ENCODE measurements at places on chromosomes 5 and 9.

GRCh38 chr5:168354397-168354796, 63.0 kb downstream of the WWC1 start:
- no peak for DNase-seq

DNA sequence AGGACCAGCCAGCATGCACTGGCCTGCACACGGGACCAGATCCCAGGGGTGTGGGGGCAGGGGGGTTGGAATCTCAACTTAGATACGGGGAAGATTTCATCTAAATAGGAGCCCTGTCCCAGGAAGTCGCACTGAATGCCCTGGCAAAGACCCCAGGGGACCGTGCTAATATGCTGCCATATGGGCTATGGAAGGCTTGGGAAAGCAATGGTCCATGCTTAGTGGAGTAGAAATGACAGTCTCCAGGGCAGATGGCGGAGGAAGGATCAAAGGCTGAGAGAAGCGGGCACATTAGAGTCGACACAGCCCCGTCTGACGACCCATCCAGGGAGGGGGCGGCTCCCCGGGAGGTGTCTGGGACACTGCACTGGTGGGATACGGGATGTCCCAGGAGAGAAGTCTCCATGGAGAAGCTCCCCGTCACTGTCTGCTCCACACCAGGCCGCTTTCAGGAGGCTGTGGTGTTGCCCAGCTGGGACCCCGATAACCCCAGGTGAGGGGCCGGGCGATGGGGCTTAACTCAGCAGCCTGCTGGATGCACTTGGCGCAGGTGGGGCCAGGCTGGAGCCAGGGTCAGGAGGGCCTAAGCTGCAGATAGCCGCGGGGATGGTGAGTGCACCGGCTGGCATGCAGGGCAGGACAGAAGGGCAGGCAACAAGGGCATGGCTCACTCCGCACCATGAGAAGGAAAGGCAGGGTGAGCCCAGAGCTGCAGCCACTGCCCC, 377.7 kb upstream of the IRX1 start:
- DNase-seq: no peak

GRCh38 chr5:23445573-23445972, 61.8 kb upstream of the PRDM9 start:
- DNase-seq: no peak

DNA sequence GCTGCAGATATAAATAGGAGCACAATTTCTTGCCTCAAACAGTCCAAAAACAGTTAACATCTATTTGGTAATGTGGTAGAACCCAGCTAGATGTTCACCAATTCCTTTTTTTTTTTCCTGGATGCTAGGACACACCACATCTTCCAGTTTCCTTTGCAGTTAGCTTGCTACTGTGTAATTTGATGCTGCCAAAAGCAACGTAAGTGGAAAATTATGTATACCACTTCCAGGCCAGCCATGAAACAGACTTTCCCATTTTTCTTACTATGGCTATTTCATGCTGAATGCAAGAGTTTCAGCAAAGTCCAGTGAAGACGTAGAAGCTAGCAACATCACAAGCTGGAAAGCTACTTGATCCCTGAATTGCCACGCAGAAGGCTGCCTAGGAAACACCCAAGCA, 667.2 kb downstream of the TLE1 start:
- no peak for DNase-seq

DNA sequence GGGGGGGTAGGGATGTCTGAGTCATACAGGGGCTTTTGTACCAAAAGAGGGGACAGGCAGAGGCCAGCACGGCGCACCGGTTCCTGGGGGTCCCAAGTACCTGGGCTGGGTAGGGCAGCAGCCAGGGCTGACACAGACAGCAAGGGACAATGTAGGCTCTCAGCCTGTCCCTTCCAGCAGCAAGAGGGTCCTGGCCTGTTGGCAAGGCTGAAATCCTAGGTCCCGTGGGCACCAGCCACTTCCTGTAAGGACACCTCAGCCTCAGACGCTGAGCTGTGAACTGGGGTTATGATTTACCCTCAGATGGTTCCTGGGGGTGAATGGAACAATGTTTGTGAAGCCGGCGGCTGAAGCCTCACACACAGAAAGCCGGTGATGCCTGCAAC, 41.3 kb downstream of the NACC2 start:
- no peak for DNase-seq

- DNase-seq: no peak
Observed at GRCh38 chr5:106127341-106127781, 1543.4 kb downstream of the EFNA5 start.

DNA sequence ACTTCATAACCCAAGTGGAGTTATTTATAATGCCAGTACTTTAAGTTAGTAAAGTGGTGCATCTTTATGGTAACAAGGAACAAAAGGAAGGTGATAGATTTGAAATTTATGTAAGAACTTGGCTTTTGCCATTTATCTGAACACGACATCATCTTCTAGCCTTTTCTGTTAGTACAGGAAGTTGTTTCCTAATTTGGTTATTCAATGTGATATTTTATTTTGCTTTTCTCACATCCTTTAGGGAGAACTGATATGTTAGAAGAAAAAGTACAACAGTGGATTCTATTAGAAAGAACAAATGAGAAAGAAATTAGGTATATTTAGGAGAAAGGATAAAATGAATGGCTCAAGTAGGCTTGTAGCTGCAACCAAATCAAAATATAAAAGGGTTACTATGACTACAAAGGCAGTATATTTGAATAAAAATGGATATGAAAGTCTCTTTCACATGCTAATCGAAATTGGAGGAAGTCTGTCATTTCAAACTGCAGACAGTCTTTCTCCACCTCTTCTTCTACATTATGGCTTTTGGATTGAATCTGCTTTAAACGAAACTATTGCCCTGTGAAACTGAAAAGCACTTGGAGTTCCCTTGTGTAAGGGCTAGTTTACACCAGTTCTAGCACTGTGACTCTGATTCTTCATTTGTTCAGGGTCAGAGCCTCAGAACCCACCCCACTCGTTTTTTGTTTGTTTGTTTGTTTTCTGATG, 18.5 kb upstream of the SLC24A2 start:
- DNase-seq: no peak

- DNase-seq: no peak
Observed at GRCh38 chr9:71763832-71764231, 4.5 kb downstream of the CEMIP2 start.

DNA sequence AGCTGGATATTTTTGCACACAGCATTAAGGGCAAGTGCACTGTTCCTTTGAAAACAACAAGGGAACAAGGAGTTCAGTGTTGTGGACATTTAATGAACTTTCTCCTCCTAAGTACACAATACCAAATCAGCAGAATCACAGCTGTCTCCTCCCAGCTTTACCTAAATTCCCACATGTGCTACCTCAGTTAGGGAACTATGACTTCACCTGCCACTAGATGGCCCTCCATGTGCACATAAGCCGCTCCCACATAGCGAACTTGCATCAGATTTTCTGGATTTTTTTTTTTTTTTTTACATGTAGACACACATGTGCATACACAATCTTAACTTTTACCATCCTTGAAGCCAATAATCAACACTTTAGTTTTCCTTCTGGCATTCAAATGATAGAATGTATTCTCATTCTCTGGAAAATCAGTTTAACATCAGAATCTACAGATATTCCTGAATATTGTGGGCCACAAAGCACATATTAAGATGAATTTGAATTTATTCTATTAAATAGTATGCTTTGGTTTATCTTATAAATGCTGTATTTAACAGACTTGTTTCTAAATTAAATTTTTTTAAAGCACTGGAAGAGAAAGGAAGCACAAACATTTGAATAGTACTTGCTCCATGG, 123.6 kb downstream of the PALM2AKAP2 start:
- peak; percentile 77 for DNase-seq

- DNase-seq: no peak
Observed at GRCh38 chr5:168295574-168296201, 4.2 kb downstream of the WWC1 start.

DNA sequence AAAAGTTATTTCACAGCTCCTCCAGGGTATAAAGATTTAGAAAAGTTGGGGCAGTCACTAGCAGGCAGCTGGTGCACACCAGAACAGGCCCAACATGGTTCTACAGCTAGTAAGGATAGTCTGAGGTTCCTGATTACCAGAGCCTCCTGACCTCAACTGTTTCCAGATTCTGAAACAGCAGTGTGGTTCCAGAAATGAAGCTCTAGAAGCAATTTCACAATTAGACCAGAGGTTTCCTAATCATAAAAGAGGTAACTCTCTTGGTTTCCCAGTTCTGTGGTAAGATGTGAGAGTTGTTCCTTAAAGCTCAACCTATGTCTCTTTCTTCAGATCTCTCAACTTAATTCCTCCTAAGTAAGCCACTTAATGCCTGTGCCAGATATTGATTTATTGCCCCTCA, 11.9 kb downstream of the AGTPBP1 start:
- no peak for DNase-seq
